ENCODE measurements at places on chromosomes 7 and 10.

DNA sequence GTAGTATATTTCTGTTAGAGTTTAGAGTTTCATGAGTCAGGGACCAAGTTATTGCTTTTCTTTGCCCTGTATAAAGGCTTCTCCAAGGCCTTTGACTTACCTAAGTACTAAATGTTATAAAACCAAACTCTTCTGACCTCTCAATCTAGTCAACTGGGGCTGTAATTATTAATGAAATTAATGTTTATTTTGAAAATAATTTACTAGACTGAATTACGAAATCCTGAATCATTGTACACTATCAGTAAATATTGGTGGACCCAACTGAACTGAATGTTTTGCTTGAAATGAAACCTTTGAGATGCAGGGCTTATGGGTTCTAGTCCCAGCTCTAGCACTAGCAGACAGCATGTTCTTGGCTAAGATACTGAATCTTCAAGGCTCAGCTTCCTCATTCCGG lies 1.7 kb upstream of the CYP2C9 start:
- DNase-seq = no peak

GRCh38 chr10:93437946-93438612 lies 44.1 kb downstream of the MYOF start:
- no peak for DNase-seq

- DNase-seq = no peak
Observed at GRCh38 chr10:44978570-44979280, at the start of gene DEPP1. Gene DEPP1, minus strand, starts transcription at chr10:44978809. Its CDS starts 779 bp downstream, at chr10:44978030.

DNA sequence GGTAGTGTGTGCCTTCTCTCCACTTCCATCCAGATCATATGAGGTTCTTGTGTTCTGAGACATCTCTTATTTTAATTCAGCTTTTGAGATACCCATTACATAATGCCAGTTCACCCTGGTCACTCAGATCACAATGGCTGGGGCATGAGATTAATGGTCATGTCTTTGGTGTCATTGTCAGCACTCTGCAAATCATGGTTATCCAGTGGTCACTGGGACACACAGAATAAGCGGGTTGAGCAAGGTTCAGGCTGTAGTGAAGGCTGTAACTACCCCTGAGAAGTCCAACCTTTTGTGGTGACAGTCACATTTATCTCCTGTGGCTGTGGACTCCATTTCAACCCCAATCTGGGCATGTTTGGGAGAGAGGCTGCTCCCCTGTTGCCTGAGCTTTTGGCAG lies 35.8 kb downstream of the SORCS3 start:
- DNase-seq = no peak

- DNase-seq = no peak
Observed at GRCh38 chr10:43355749-43356371, 15.6 kb upstream of the FXYD4 start.

DNA sequence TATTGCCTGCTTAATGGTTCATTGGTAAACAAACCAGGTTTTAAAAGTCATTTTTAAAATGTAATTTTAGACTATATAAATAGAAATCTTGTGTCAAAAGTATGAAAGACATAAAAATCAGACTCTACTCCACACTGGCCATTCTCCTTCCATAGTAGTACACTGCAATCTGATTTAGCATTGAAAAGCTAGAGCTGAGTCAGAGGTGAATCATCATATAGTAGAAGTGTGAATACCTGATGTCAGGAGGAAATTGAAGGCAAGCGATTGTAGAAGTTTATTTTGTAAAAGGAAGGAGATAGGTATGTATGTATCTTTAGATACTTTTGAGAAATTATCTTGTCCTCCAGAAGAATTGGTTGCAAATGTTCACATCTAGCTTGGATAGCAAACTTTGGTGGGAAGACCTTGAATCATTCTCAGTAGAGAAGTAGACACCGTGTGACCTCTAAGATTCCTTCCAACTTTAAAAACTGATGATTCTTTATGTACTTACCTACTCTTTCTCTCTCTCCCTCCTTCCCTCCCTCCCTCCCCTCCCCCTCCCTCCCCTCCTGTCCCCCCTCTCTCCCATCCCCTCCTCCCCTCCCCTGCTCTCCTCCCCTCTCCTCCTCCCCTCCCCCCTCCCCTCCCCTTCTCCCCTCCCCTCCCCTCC lies 88.1 kb downstream of the BTAF1 start:
- DNase-seq = no peak

DNA sequence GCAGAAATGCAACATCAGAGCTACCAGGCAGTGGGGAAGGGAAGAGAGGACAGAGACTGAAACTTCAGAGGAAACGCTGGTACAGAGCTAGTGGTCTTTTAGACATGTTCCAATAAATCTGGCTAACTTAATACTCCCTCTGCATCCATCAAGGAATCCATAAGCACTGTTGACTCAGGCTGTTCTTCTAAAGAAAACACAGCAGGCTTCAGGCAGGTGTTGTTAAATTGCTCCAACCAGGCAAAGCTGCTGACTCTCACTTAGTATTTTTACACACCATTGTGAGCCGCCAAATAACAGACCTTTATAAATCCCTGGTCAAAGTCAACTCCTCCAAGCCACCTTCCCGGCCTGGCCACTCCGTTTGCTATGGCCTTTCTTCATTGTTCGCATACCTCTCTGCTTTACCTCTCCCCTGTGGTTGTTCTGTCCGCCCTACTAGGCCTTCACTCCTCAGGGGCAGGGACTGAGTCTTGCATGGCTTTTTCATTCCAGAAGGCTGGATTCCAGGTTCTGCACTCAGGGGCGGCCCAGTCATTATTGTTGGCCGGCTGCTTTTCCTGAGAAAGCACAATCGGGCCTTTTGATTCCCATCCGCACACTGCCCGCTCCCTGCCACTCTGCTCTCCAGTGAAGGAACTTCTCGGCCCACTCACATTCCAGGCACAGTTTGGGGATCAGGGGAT lies 18.4 kb downstream of the CREB3L2 start:
- DNase-seq = no peak

DNA sequence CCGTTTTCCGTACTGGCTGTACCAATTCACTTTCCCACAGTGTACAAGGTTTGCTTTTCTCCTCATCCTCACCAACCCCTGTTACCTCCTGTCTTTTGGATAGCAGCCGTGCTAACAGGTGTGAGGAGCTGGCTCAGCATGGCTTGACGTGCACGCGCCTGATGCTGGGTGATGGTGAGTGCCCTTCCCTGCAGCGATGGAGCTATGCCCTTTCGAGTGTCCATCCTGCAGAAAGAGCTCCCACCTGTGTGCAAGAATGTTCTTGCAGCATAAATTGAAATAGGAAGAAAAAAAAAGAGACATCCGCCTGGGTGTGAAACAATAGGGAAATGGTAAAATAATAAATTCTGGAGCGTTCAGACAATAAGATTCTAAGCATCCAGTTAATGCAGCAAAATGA lies 9.5 kb upstream of the UBE3C start:
- DNase-seq = no peak

GRCh38 chr7:155344270-155344617 lies 46.6 kb downstream of the INSIG1 start:
- DNase-seq = peak; percentile 32

- DNase-seq = no peak
Observed at GRCh38 chr7:137932881-137933269, 69.0 kb downstream of the CREB3L2 start.

DNA sequence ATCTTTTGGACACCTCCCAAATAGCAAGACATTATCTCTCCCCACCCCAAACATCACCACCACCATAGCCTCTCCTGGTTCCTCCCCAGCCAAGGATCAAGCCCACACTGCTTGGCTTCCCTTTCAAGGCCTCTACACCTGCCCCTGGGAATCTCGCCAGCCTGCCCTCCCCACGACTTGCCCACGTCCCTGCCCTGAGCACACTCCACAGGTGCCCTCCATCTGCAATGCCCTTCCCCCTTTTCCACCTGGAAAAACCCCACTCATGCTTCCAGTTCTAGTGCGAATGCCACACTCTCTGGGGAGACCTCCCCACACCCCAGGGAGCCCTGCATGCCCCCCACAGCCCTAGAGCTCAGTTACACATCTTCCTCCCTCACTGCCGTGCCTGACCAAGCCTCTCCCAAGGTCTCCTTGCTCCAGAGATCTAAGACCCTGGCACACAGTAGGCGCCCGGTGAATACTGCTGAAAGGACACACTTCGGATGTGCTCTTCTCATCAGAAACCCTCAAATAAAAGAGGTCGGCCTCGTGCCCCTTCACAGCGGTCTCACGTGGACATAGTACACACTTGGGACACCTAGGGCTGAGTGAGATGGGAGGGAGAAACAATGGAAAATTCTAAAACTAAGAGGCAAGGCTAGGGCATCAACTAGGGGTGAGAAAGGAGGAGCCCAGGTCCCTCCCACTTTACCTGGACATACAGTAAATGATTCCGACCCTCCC lies 91.4 kb downstream of the DLG5 start:
- DNase-seq = no peak

- no peak for DNase-seq
Observed at GRCh38 chr10:52318136-52318701, 4.1 kb downstream of the DKK1 start.

GRCh38 chr10:11396311-11396955 lies 215.0 kb downstream of the USP6NL start:
- DNase-seq = no peak

- no peak for DNase-seq
Observed at GRCh38 chr10:52571018-52571417, 201.6 kb downstream of the MBL2 start.

- peak; percentile 56 for DNase-seq
Observed at GRCh38 chr7:90455163-90456030, 14.0 kb upstream of the PTTG1IP2 start.

DNA sequence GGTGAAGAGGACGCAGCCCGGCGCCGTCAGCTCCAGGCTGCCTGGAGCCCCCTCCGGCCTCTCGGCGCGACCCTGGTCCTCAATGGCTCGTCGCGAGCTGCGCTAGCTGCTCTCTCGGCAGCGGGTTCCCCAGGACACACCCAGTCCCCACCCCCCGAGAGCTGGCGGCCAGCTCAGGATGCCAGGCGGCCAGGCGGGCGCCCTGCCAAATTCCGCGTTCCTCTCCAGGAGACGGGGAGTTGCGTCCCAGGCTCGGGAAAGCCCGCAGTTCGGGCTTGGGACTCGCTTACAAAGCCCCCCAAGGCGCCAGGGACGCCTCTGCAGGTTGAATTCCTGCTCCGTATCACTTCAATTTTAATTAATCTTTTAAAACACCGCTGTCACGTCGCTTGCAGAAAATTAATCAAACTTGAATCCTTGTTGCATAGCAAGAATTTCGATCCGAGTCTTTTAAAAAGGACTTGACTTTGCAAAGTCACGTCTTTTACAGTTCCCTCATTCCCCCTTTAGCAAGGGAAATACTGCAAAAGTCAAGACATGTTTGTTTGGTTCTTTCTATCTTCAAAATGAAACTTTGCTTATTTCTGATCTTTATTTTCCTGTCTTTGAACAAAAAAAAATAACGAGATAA lies 28.2 kb downstream of the SKIDA1 start:
- DNase-seq = no peak

DNA sequence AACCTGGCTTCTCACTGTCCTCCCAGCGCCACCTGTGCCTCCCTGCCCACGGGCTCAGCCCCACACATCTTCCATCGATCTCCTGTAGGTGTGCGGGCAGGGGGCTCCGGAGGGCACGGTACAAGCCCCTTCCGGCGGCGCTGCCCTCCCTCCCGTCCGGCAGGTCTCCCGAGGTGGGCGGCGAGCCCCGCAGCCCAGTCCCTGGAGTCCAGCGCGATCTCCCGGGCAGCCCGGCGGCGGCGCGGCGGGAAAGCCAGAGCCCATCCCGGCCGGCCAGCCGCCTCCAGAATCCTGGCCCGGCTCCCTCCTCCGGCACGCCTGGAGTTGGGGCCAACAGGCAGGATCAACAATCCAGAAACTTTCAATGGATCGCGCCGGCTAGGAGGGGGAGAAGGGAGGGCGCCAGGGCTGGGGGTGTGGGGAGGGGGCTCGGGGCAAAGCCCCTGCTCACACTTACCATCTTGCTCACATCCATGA lies 100.1 kb downstream of the HIP1 start:
- no peak for DNase-seq

DNA sequence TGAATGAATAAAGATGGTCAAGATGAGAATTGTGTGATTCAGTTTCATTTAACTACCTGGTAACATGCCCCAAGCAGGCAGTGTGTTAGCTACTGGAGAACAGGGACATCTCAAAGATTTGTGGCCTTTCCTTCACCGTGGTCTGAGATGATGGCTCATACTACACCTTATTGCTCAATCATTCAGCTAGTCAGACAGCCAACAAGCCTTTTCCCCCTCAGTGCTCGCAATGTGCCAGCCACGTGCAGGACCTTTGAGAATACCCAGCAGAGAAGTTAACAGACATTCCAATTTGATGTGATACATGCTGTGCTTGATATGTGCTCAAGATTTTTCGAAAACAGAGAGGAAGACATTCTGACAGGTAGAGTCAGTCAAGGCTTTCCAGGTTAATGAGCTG lies 562.8 kb downstream of the SUGCT start:
- DNase-seq = no peak

DNA sequence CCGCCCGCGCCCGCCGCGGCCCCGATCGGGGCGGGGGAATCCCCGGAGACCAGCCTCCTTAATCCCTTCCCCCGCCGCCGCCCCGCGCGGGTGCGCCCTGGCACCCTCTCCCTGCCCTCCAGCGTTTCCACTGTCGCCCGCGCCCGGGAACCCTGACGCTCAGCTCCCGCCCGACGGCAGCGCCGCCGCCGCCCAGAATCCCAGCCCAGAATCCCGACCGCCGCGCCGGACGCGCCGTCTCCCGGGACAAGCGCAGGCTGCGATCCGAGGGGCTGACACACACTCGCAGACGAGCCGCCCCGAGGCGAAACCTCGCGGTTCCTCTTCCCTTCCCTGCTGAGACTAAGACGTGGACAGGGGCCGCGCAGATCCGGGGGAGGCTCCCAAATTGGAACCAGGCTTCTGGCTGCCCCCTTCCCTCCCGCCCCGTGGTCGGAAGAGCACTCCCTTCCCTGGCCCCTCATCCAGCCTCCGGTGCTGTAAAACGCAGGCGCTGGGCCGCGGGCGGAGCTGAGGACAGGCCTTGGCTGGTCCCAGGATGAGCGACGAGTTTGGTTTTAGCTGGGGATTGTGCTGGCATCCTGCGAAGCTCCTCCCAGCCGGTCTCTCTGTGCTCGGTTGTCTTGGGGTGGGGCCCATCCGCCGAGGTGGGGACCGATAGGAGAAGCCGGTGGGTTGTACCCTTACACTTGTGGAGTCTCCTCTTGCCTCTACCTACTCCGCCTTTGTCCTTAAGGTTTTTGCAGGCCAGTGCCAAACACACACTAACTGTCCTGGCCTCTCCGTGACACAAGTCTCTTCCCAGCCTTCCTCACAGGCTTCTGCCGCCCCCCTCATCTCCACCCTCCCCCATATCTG lies 1.1 kb downstream of the MARVELD1 start:
- DNase-seq = peak; percentile 60

- DNase-seq = no peak
Observed at GRCh38 chr7:44292876-44293560, 32.4 kb downstream of the CAMK2B start.
